Islet precursor cell (in vitro differentiated cells): ENCODE measurements at places on chromosomes 3 and 15.
A peak's percentile ranks its signal among the peaks of the same experiment; 100 is the strongest.

DNA sequence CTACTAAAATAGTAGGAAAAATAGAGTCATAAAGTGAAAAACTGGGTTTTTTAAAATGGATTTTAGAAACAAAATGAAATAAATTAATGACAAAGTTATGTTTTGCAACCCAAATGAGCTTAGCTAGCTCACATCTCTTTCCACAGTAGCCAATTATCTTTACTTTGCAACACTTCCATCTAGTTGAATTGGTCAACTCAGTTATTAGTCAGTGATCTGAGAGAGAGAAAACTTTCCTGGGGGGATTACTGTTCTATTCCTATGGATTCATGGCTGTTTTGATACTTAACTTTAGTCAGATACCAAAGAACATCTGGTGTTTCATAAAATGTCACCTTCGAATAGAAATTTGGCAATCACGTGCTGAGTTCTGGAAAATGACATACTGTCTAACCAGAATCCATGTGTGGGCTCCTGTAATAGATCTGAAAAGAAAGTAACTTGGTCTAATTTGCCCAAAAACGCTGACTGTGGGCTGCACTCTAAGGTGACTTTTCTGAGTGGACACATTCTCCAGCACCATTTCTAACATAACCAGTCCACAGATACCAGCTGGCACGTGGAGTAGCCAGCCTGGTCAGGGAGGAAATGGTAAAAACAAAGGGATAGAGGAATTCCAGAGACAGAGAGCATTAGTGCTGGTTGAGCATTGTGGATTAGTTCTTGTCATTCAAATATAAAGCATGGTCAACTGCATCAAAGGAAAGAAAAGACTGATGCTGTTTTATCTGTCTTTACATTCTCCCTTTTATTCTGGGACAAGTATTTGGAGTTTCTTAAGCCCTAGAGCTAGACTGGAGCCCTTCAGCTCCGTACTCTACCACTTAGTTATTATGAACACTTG is 45.2 kb upstream of the CCDC80 start:
- no peak for DNase-seq

DNA sequence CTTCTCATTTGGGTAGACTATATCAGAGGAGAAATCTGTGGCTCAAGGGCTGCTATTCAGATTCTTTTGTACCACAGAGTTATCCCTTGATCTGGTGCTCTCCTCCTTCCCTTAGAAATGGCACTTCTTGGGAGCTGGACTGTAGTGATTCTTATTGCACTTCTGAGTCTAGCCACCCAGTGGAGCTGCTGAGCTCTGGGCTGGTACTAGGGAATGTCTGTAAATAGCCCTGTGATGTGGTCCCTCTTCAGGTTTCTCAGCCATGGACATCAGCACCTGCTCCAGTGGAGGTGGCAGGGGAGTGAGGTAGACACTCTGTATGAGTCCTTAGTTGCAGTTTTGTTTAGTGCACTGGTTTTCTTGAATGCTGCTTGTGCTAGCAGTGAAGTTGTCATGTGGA is 1292.6 kb downstream of the SI start:
- DNase-seq: peak; percentile 69

DNA sequence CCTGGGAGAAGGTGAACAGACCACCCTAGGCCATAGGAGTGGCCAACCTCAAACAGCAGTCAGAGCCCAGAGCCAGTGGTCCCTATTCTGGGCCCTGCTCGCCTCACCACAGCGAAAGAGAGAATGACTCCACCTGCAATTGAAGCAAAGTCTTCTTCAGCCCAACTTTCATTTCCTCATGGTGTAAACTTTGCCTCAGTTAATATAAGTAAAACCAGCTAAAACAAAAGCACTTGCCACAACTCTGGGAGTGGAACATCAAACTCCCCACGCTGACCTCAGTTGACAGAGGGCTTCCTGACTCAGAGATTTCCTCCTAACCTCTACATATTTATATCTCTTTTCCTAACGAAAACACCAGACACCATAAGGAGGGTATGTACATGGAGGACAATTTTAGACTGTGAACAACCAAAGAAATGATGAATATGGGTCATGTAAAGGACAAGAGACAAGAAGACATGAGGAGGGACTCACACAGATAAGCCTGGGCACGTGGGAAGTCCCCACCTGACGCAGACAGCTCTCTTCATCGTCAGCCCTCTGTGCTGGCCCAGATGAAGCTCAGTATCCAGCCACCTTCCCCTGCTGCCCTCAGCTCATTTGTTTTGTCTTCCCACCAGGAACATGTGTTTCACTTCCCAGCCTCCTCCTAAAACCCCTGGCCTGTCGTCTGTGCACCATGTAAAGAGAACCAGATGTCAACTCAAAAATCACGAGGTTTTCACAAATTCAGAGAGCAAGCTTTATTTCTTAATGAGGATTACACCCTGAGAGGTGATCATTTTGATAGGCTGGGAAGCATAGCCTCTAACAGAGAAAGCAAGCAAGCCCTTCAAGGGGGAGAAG is 140.9 kb downstream of the KCNMB2 start:
- DNase-seq: no peak

DNA sequence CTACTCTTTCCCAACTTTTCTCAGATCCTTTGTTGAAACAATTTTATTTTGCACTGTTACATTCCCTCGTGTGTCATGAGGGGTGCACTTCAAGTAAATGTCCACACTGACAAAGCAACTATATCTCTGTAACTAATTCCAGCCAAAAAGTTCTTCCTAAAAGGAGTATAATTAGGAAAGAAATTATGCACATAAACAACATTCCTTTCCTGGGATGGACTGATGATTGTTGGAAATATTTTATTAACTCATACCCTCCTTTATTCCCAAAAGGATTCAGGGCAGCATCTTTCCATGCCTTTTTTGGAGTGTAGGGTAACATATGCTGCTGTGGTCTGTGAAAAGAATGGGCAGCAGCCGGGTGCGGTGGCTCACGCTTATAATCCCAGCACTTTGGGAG is 426.1 kb upstream of the THBS1 start:
- DNase-seq: no peak

GRCh38 chr3:107506458-107506857 is 16.3 kb upstream of the BBX start:
- no peak for DNase-seq

DNA sequence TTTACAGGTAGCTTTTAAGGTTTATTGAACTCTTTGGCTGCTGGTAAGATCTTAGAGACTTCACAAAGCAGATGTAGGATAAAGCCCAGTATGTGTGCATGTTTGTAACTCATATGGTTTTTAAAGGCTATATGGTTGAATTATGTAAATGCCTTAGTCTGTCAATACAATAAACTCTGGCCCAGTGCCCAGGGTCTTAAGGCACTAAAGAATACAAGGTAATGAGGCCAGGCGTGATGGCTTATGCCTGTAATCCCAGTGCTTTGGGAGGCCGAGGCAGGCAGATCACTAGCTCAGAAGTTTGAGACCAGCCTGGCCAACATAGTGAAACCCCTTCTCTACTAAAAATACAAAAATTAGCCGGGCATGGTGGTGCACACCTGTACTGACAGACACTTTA is 170.3 kb upstream of the CGNL1 start:
- DNase-seq: no peak

DNA sequence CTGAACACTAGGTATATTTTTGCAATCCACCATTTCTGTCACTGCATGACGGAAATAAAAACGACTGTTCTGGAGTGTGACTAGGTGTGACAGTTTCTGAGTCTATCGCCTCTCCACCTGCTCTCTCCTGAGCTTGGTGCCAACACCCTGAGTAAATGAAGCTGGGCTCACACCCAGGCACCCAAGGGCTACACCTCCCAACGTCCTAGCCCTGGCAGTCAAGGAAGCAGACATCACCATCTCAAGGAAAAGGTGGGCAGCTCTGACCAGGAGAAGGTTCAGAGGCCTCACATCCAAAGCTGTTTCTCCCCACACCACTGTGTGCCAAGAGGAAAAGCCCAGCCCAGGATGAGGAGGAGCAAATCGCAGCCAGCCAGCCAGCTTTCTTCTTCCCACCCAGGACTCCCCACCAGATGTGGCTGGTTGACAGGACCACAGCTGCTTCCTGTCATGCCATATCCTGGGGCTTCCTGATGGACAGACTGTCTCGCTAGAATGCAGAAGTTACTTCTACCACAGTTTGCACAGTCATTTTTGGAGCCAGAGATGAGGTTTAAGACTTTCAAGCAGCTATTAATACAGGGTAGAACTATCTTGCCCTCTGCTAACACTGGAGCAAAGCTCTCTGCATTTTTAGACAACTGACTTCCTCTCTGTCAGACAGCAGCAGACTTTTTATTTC is 3.3 kb downstream of the SCAMP2 start:
- DNase-seq: peak; percentile 71

DNA sequence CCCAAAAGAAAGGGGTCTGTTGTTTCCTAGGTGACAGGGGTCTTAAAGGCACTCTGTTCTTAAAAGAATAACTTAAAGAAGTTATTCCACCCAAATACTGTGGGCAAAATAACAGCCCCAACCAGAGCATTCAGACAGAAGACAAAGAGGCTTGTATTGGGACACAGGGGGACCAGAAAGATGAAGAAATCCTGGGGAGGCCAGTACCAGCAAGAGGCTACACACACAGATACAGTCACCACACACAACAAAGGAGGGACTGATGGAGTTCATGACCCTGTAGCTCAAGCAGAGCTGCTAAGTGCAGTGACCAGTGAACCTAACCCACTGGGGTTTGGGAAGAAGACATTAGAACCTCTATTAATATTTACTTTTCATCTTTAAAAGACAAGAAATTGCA is 59.0 kb downstream of the MTHFS start:
- DNase-seq: no peak

DNA sequence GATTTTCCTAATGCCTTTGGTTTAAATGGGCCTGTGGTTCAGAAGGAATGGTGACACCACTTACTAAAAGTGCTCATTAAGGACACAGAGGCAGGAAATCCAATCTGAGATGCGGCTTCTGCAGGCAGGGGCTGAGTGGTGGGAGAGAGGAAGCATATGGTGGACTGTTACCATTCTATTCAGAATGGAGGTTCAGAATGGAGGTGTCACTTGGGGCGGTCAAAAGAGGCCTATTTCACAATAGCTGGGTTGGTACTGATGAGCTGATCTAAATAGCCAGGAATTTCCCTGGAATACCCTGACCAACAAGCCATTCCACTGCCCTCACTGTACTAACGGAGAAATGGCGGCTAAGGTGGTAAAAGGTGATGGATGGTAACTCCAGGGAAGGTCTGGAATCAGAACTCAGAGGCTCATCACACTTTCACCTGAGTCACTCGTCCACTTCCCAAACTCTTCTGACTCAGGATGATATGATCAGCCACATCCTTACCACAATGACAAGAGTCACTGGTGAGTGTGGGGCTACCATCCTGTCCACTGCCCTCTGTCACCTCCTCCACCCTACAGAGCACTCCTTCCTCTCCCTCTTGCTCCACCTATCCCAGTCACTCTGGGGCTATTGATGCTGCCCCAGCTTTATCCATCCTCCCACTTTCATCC is 15.7 kb downstream of the RFT1 start:
- no peak for DNase-seq

DNA sequence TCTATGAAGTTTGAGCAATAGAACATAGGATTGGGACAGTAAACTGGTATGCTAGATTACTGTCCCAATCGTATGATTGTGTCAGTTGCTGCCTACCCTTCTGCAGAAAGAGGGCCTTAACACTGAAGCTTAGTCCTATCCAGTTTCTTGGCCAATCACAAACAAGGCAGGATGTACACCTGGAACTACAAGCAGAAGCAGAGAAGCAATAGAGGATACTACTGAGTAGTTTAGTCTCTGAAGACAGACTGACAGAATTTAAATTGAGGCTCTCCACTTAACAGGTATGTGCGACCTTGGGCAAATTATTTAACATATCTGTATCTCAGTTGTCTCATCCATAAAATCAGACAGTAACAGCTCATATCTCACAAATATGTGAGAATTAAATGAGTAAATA is 85.0 kb downstream of the ZNF280D start:
- no peak for DNase-seq

GRCh38 chr3:187735837-187736236 is 9.4 kb downstream of the BCL6 start:
- no peak for DNase-seq

DNA sequence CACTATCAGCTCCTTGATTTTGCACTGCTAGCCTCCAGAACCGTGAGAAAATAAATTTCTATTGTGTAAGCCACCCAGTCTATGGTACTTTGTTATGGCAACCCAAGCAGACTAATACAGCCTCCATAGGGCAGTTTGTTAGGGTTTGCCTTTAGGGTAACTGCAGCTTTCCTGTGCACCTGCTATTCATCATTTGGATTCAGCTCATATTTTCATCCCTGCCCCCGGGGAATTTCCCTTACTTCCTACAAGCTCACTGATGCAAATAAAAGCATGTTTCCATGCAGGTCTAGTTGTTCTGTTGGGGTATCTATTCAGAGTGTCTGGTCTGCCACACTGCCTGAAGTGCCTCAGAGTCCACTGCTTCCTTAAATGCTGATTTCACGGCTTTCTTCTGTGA is 48.6 kb upstream of the ATOSA start:
- no peak for DNase-seq

- DNase-seq: no peak
Measured at GRCh38 chr15:64443747-64444621, 16.4 kb upstream of the ZNF609 start.

GRCh38 chr3:138206196-138206595 is 19.1 kb downstream of the ARMC8 start:
- no peak for DNase-seq

DNA sequence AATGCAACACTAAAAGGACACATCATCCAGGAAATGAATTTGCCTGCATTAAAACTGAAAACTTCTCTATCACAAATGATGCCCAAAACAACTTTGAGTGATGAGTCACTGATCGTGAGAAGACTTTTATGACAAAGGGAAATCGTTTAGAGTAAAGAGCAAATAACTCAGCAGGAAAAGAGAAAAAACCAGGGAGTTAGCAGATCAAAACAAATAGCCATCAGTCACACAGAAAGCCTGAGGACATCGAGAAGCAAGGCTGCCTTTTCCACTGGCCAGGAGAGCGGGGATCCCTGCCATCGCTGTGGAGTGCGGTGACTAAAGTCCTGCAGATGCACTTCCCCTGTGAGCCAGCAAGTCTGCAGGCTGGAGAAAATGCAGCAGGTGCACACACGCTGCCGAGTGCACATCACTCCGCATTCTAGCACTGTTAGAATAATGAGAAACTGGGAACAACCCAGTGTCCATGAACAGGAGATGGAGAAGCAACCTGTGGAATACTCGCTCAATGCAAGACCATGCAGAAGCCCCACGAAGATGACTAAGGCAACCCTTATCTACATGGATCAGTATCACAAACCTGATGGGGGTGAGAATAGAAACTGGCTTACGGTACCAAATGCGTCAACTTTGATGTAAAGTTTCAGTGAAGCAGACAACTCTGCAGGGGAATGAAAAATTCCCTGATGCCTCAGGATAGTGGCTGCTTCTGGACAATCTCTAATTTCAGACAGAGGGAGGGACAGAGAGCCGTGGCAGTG is 86.4 kb downstream of the NSMCE3 start:
- no peak for DNase-seq

- no peak for DNase-seq
Measured at GRCh38 chr3:16151109-16151508, 23.4 kb upstream of the GALNT15 start.

GRCh38 chr15:31365655-31366127 is 39.1 kb downstream of the KLF13 start:
- DNase-seq: peak; percentile 87

GRCh38 chr3:193564012-193564411 is 9.3 kb upstream of the ATP13A4 start:
- DNase-seq: no peak

GRCh38 chr3:45204136-45204535 is 22.0 kb downstream of the TMEM158 start:
- no peak for DNase-seq
